ENCODE measurements at places on chromosomes 6 and 20. TPM values are rescaled to one million over a fixed set of nuclear protein-coding genes. Genes with fewer than 3 reads are reported as not detected.

Gene MCHR2
- total RNA-seq: not detected

- H3K4me1 ChIP-seq: peaks cover 7% of the 10 kb centered on the region
- H3K4me3 ChIP-seq: no peak overlapping the region
- DNase-seq: no peak
- H3K27ac ChIP-seq: no peak overlapping the region
- no peaks in the 10 kb centered on the region for H3K27me3 ChIP-seq
- peaks cover 3% of the 10 kb centered on the region for H3K36me3 ChIP-seq
These were observed 112.2 kb upstream of the TNFAIP3 start for GRCh38 chr6:137754866-137755265.

- H3K4me3 ChIP-seq: no peak overlapping the region
- H3K36me3 ChIP-seq: no peaks in the 10 kb centered on the region
- H3K27ac ChIP-seq: no peak overlapping the region
- peaks cover 2% of the 10 kb centered on the region for H3K27me3 ChIP-seq
These were observed 282.8 kb upstream of the SGK1 start for GRCh38 chr6:134600671-134601070.

GRCh38 chr20:44748005-44748370 is 2.3 kb downstream of the KCNK15 start:
- peaks cover 26% of the 10 kb centered on the region for H3K27me3 ChIP-seq
- no peaks in the 10 kb centered on the region for H3K36me3 ChIP-seq
- DNase-seq: no peak
- no peak overlapping the region for H3K27ac ChIP-seq

- no peak for DNase-seq
- H3K27ac ChIP-seq: no peak overlapping the region
- H3K4me3 ChIP-seq: no peak overlapping the region
- peaks cover 19% of the 10 kb centered on the region for H3K27me3 ChIP-seq
These were observed 6.5 kb downstream of the IP6K3 start for GRCh38 chr6:33740204-33740608.

DNA sequence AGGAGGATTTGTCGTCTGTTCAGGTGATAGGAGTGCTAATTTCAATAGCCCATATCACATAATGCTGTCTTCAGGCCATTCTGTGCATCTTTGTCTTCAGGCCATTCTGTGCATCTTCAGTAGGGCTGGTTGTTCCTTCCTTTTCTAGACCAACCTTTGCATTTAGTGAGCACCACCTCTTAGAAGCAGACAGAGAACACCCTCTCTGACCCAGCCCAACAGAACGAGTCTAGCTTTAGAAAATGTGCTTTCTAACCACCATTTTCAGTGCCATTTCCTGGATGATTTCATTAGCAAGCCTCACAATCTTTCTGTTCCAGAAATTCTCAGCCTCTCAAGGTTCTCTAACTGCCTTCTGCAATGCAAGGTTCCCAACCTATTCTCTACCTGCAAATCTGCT is 215.3 kb upstream of the KCNQ5 start:
- H3K27ac ChIP-seq: no peak overlapping the region
- no peak for DNase-seq
- H3K4me3 ChIP-seq: no peak overlapping the region
- H3K27me3 ChIP-seq: peaks cover 3% of the 10 kb centered on the region

Gene FNDC11
- 0.20 TPM for total RNA-seq

DNA sequence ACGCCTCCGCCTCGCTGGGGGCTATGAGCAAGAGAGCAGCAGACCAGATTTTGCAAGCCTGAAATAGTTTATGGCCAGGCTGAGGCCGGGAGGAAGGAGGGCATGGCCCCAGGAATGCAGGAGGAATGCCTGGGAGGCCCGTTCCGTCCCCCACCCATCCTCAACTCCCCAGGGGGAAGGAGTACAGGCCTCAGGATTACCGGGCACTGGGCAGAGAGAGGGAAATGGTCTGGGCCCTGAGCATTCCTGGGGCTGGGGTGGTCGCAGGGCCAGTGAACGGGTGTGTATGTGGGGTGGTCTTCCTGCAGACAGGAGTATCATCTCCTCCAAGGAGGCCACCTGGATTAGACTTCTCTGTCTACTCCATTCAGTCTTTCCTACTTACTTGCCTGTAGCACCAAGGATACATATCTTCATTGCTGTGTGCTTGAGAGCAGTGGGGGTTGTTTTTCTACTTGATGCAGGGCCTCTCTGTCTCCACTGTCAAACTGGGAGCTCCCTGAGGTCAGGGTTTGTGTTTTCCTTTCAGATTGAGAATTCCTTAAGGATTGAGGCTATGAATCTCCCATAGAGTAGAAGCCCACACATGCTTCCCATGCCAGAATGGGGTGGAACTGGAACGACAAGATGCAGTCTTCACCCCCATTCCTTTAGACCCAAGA is 81.3 kb downstream of the VEGFA start:
- no peak for DNase-seq
- no peaks in the 10 kb centered on the region for H3K4me1 ChIP-seq
- H3K27me3 ChIP-seq: peaks cover 7% of the 10 kb centered on the region
- no peak overlapping the region for H3K4me3 ChIP-seq

Gene THBS2
- not detected for total RNA-seq

DNA sequence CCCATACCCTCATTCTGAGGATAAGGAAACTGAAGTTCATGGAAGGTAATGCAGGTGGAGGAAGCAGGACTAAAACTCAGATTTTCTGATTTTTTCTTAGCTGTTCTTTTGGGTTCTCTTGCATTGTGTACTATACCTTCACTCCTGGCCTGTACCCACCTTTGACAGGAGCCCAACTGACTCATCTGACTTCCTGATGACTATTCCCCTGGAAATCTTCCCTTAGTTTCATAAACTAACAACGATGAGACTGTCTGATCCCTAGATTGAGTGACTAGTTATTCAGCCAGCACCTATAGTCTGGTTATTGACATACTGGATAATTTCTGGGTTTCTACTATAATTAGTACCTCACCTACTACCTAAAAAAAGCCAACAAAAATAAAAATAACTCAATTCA is 10.1 kb downstream of the CRYBG1 start:
- no peak overlapping the region for H3K4me3 ChIP-seq
- H3K36me3 ChIP-seq: no peaks in the 10 kb centered on the region
- DNase-seq: no peak
- no peak overlapping the region for H3K27ac ChIP-seq
- peaks cover 13% of the 10 kb centered on the region for H3K27me3 ChIP-seq
- peaks cover 13% of the 10 kb centered on the region for H3K4me1 ChIP-seq

DNA sequence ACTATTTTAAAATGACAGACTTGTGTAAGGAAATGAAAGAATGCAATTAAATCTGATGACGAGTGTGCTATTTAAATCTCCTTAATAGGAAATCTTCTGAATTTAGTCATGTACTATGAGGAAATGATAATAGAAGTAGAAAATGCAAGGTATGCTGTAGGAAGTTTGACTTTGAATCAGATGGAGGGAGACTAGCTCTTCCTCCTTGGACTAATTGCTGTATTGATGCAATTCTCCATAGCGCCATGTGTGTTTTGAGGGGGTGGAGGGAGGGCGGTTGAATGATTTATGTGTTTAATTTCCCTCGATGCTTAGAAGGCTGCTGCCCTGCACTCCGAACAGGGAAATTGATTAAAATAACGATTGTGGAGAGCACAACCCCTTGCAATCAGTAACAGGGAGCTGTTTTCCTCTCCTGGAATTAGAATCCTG is 214.4 kb upstream of the PRND start:
- H3K4me3 ChIP-seq: no peak overlapping the region
- H3K27ac ChIP-seq: no peak overlapping the region
- peaks cover 19% of the 10 kb centered on the region for H3K27me3 ChIP-seq
- H3K4me1 ChIP-seq: no peaks in the 10 kb centered on the region
- H3K36me3 ChIP-seq: no peaks in the 10 kb centered on the region
- DNase-seq: no peak

DNA sequence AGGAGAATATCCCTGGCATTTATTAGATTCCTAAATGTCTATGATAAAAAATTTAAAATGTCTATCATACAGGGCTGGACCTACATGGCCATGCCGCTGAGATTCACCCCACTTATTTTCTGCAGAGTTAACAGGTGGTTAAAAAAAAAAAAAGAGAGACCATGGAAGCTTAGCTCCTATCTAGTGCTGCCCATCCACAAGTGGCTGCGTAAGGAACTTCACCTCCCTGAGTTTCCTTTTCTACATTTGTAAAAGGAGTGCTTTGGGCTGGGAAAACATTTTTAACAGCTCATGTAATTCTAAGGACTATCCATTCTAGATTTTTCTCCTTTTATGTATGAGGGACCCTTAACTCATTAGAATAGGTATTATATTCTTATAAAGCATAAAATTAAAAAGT is 534.1 kb downstream of the MMUT start:
- H3K4me1 ChIP-seq: no peaks in the 10 kb centered on the region
- no peak overlapping the region for H3K4me3 ChIP-seq
- H3K27ac ChIP-seq: no peak overlapping the region
- no peak for DNase-seq
- no peaks in the 10 kb centered on the region for H3K36me3 ChIP-seq

- DNase-seq: no peak
- peaks cover 15% of the 10 kb centered on the region for H3K4me1 ChIP-seq
- H3K4me3 ChIP-seq: no peak overlapping the region
- H3K36me3 ChIP-seq: no peaks in the 10 kb centered on the region
These were observed 9.1 kb upstream of the TLDC2 start for GRCh38 chr20:36866681-36867495.

Measured in activated CD4-positive, alpha-beta memory T cell treated with anti-CD3 and anti-CD28 coated beads, Interleukin-2, amount 10 ng/mL, durations not matched to agents 7 days and 5 days (primary cell).